ENCODE measurements at places on chromosomes 3 and 15.

DNA sequence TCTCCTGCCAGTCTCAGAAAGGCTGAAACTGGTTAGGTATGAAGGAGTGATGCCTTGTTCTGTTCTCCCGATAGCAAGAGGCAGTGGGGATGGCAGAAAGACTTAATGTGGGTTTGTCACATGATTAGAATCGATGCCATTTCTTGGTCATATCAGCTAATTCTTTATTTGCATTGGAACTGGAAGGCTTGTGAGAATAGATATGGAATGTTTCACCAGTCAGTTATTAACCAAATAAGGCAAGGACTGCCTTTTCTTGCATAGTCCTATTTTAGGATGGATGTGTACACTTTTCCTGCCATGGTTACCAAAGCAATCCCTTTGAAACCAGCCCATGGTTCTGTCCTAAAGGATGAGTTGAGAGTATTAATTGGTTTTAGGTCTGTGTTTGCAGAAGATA lies 33.7 kb downstream of the FILIP1L start:
- DNase-seq: no peak

- no peak for DNase-seq
These were observed 29.8 kb downstream of the CDCP1 start for GRCh38 chr3:45116350-45116749.

GRCh38 chr3:170864525-170865208 lies 5.3 kb downstream of the RPL22L1 start:
- DNase-seq: no peak

- DNase-seq: peak; percentile 49
These were observed 15.8 kb downstream of the ST3GAL6 start for GRCh38 chr3:98778852-98779413.

DNA sequence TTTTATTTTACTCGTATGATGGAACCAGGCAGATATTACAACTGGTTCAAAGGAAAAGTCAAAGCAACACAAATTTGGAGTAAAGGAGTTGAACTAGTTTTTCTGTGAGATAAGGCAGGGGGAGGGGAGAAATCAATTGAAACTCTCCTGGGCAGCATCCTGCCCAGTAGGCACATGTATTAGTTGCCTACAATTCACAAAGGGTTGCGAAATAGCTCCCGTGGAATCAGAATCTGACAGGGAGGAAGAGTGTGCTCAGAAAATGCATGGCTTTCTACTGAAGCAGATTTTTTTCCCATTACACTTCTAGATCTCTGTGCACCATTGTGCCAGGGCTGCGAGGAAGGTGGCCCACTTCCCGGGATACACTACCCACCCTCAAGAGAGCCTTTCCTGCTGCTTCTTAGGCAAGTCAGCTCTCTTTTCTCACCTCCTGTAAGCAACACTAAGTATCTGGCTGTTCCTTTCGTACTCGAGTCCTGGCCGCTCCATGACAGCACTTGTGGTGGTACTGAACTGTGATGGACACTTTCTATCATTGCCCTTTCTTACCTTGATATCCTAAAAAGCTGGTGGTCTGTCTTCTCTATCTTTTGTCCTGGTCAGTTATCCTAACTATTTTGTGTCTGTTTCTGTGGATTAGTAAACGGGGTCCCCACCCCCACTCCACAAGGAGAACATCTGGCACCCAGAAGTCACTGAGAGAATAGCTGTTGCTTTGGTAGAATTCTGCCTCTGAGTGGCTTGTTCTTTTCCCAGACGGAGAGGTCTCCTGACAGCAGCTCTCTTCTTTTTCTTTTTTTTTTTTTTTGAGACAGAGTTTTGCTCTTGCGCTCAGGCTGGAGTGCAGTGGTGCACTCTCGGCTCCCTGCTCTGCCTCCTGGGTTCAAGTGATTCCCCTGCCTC lies 74.8 kb downstream of the RPL39L start:
- DNase-seq: peak; percentile 35

DNA sequence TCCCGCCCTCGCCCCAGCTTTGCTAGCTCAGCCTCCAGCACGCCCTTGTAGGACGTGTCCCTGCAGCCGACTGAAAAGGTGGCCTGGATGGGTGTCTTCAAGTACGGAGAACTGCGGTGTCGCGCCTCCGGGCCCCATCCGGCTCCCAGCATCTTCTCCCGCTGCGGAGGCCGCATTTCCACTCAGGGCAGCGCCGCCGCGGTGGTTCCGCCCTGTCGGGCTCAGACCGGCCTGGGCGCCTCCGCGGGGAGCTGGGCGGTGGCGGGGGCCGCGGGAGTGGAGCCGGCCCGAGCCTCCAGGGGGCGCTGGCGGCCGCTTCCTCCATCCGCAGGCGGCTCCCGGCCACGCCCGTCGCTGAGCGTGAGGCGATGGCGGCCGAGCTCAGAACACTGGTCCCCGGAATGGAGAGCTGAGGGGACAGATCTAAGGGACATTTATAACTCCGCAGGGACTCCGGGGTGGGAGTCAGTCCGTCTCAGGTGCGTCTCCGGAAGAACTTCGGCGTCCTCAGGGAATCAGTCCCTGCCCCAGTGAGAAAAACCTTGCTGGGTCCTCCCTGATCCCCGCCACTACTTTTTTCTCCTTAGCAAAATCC lies 13.6 kb upstream of the SMCO1 start:
- peak; percentile 61 for DNase-seq

DNA sequence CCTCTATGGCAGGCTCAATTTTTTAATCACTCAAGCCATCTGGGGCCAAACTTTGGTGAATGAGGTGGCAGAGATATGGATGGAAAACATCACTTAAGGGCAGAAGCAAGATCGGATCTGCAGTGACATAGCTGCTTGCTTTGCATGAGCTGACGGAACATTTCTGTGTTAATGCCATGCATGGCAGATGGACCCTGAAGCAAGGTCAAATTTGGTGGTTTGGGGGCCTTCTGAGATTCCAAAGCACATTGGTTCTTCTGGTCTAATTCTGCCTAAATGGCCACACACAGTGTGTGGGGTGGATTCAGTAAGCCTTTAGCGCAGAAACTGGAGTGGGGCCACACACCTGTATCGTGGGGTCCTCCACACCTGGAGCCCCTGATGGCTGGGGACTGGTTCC lies 38.3 kb upstream of the BCL2L10 start:
- no peak for DNase-seq

GRCh38 chr15:23758891-23759290 lies 71.8 kb upstream of the NDN start:
- no peak for DNase-seq

DNA sequence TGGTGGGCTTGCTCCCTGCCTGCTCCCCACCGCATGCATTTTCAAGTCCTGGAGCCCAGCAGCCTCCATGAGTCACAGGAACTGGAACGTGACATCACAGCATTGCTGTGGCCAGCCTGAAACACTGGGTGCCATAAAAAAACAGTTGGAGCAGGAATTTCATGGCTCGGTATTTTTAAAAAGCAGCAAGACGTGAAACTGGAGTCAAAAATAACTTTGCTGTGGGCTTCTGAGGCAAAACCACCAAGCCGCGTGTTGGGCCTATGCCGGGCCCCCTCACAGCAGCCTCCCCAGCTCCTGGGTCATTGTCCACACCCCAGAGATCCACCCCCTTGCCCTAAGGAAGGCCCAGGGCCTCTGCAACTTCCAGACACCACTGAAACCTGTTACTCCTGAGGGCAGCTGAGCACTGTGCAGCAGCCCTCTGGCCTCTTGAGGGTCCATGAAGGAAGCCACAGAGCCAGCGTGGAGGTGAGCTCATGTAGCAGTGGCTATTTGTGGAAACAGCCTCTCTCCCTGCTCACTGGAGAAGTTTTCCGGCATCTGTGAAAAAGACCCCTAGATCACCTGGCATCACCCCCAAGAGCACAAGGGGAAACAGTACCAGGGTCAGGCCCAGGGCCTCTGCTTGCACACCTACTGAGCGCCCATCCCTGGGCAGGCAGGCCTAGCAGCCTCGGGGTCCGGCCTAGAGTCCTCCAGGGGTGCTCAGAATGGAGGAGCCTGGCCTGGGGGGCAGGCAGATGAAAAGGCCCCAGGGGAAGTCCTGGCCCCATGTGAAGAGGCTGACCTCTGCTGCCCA lies 34.0 kb upstream of the DUSP7 start:
- peak; percentile 71 for DNase-seq

GRCh38 chr3:140276703-140277102 lies 341.7 kb downstream of the CLSTN2 start:
- peak; percentile 8 for DNase-seq

DNA sequence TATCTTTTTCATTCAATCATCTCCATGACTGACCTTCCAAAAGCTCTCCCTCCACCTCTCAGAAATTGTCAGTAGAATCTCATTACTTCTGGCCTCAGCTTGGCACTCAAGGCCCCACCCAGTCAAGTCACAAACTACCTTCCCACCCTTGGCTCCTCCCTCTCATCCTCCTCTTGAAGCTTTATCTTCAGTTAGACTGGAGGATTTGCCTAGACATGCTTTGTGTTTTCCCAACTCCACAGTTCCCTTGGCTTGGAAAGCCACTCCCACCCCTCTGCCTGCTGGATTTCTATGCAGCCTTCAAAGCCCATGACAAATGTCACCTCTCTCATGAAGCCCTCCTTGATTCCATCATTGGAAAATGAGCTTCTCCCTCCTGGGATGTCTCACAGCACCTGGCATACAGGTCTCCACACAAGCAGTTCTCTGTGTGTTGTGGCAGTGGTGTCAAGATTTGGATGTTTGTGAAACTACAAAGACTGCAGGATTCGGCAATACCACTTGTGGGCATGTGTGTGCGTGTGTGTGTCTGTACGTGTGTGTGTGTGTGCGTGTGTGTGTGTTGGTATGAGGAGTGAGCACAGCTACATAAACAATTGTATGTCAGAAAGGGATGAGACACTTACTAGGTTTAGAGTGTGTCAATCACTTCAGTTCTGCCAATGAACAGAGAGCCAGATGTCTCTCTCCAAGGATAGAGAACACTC lies 45.3 kb upstream of the VPS8 start:
- DNase-seq: peak; percentile 34

GRCh38 chr15:39564972-39565665 lies 15.8 kb upstream of the THBS1 start:
- no peak for DNase-seq

- DNase-seq: no peak
These were observed 68.1 kb downstream of the CRYGS start for GRCh38 chr3:186476044-186476468.

DNA sequence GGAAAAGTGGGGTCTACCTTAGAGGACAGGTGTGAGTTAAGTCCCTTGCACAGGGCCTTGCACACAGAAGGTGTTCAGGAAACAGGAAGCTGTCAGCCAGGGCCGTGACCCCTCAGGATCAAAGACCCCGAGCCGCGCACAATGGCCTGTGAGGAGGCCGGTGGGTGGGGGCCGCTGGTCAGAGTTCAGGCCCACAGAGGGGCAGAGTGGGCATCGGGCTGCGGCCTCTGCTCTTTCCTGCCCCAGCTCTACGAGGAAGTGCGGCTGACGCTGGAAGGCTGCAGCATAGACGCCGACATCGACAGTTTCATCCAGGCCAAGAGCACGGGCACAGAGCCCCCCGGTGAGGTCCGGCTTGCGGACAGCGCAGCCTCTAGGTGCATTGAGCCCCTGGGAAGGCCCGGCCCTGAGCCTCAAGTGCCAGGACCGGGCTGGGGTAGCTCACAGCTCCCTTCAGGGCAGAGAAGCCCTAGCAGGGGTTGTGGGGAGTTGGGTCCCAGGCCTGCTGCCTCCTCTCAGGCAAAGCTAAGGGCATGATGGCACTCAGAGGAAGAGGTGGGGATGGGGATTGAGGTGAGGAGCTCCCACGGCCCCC lies 37.2 kb downstream of the PSTPIP1 start:
- DNase-seq: no peak

- DNase-seq: no peak
These were observed 73.9 kb downstream of the LSM3 start for GRCh38 chr3:14252321-14253021.

DNA sequence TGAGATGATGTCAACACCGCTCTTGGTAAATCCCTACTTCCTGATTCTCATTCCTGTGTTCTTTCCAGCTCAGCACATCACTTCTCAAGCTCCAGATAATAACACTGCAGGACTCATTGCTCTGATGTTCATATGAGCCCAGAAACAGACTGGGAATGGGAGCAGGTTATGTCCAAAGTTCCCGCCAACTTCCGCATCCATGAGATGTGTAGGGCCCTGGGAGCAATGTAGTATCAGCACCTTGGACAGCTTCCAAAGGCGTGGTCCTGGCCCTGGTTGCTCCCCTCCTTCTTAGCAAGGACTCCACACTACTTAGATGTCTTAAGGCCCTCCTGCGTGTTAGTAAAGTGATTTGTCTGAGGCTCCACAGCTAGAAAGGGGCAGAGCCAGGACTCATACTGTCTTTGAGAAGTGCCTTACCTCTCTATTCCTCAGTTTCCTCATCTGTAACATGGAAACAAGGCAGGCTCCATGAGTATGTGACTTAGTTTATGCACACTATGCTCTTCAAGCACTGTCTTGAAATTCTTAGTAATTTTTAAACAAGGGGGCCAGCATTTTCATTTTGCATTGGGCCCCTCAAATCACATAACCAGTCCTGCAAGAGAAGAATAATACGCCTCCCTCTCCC lies 27.9 kb upstream of the SLC6A1 start:
- DNase-seq: no peak

GRCh38 chr15:48052946-48053345 lies 67.8 kb upstream of the SLC24A5 start:
- DNase-seq: no peak

DNA sequence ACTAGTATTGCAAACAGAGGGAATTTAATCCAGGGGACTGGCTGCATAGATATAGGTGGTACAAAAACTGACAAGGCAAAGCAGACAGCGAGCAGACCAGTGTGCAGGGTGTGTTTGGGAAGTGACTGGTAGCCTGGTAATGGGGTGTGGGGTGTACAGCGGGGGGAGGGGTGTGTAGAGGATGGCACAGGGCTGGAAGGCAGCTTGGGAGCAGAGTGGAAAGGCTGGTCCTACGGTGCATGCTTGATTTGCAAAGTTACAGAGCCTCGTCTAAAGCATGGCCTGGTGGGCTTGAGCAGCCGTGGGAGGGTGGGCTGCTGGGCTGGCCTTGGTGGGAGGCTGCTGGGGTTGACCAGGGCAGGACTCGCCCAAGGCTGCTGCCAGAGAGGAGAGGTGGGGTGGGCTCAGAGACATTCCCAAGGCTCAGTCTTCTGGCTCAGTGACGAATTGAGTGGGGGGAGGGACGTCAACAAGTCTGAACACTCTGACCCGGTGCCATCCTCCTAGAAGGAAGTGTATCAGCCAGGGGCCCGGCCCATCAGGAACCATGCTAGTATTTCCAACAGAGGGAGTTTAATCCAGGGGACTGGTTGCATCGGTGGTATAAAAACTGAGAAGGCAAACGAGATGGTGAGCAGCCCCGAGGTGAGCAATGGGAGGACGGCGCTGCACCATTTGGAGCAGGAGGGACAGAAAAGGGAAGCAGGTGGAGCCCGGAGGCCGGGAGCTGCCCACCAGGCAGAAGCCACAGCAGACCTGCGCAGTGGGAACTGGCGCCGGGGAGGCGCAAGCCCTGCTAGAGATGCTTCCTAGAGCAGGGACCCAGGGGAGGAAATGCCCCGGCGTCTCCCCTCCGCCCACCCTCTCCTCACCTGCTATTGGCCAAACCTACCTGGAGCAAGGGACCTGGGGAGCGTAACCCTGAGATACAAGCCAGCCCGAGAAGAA lies 29.2 kb downstream of the CPN2 start:
- no peak for DNase-seq

GRCh38 chr15:25670025-25670554 lies 193.0 kb downstream of the ATP10A start:
- peak; percentile 40 for DNase-seq
